ENCODE measurements at places on chromosomes 3 and 15.

DNA sequence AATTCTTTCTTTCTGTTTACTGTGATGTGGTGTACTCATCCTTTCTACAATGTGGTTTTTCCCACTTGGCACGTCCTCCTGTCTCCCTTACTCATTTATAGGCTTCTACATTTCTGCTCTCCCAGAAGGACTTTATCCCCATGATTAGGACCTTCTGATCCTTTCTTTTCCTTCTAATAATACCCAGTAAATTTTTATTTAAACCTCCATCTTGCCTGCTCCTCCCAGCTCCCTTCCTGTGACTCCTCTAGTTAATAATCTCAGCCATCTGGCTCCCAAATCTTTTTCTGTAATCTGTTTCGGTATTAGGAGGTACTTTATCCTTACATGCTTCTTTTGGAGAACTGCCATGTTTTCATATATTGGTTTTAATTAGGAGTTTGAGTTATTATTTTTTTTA is 11.2 kb upstream of the P2RY1 start:
- no peak for DNase-seq

GRCh38 chr3:157329551-157329950 is 107.1 kb upstream of the PTX3 start:
- no peak for DNase-seq

DNA sequence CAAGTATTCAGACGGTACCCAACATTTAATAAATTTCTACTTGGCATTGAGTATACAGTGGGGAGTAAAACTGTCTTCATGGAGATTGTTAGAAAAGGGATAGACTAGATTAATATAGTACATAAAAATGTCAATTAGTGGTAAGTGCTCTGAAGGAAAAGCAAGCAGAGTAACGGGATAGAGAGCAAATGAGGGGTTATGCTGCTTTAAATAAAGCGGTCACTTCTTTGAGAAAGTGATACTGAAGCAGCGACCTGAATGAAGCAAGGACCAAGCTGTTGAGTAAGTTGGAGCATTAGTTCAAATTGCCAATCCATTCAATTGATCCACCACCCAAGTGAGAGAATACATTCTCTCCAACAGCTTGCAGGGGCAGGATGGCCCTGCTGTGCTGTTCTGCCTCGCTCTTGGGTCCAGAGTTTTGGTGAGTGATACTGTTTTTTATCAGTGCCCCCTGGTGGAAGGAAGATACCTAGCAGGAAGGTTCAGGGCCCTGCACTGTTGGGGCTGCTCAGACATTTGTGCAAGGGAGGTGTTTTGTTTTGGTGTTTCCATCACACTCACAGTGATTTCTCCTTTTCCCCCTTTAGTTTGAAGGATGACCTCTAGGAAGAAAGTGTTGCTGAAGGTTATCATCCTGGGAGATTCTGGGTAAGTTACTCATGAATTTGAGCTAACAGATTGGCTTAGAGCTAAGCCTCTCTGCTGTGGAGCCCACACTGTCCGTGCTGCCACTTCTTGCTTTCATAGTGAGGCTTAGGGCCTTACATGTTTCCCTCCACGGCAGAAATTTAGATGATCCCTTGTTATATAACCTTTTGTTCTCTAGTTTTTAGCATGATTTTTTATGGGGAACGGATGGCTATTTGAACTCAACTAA is 69.0 kb downstream of the RAB7A start:
- peak; percentile 81 for DNase-seq

- no peak for DNase-seq
Measured at GRCh38 chr15:35562641-35563040, 16.7 kb upstream of the DPH6 start.

DNA sequence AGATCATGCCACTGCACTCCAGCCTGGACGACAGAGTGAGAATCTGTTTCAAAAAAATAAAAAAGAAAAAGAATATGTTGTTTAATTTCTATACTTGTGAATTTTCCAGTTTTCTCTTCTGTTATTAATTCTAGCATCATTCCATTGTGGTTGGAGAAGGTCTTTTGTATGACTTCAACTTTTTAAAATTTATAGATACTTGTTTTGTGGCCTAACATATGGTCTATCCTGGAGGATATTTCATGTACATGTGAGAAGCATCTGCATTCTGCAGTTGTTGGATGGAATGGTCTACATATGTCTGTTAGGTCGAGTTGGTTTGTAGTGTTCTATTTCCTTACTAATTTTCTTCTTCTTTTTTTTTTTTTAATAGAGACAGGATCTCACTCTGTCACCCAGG is 35.6 kb downstream of the MAP1A start:
- no peak for DNase-seq

- no peak for DNase-seq
Measured at GRCh38 chr15:36856339-36856973, 243.9 kb downstream of the MEIS2 start.

GRCh38 chr3:18828637-18829036 is 319.7 kb upstream of the KCNH8 start:
- no peak for DNase-seq

DNA sequence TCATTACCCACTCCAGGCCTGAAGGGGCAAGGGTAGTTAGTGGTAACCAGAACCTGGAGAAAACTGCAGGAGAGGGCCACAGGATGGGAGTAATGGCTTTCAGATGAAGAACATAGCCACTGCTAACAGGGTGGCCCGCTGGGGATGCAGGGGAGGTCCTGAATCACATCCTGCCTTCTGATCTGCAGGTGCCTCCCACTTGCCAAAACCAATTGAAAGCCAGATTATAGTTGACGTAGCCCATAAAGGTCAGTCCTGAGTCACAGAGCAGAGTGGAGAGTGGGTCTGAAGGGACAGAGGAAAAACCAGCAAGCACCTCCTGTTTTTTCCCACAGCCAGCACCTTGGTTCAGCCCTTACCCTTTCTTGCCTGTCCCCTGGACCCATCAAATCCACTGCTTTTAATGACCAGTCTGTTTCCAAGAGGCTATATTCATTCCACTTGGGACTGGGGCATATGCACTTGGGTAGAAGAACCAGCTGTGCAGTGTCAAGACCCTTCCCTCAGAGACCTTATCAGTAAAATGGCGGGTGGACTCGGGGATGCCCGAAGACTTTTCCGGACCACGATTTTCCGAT is 646 bp upstream of the SLC35G2 start:
- DNase-seq: peak; percentile 37

DNA sequence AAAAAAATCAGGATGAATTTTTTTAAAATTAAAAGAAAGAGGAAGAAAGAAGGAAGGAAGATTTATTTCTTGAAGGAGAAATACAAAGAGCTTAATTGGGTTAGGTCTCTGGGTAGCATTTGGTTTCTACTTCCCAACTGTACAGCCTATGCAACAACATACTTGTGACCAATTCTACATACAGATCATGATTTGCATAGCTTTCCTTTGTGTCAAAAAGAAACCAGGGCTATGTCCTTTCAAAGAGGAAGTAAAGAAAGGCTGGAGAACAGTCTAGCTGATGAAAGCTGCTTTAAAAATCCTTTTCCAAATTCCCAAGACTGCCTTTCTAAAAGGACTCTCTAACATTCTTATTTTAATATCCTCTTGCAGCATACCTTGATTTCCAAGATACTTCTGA is 6.1 kb upstream of the HGD start:
- no peak for DNase-seq

DNA sequence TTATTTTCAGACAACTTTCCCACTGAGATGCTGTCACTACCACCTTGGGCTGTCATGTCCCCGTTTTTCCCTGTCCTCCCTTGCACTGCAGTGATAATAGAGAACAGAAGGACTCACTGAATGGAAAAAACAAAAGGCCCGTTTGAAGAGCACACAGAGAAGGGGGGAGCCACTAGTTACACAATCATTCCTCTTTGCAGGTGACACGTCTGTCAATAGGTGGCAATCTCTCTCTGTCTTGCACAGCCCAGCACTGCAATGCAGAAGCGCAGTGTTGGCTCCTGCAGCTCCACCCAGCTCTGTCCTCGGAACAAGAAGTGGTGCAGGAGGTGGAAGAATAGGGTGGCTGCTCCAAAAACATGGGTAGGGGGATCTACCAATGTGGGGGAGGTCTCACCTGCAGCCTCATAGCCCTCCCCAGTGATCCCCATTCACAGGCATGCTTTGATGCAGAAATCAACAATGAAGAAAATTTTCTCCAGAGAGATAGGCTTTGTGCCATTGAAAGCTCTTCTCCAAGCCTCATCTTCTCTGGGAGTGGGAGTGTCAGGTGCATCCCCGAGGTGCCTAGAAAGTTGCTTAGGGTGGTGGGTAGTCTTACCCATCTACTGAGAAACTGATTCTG is 31.8 kb downstream of the FSTL1 start:
- DNase-seq: peak; percentile 30

GRCh38 chr15:36753173-36753572 is 173.7 kb downstream of the CDIN1 start:
- DNase-seq: no peak

GRCh38 chr3:189316296-189317019 is 144.7 kb downstream of the TPRG1 start:
- no peak for DNase-seq

- no peak for DNase-seq
Measured at GRCh38 chr3:13217253-13217652, 144.0 kb upstream of the IQSEC1 start.

GRCh38 chr3:38746641-38747040 is 69.4 kb downstream of the SCN10A start:
- DNase-seq: no peak

DNA sequence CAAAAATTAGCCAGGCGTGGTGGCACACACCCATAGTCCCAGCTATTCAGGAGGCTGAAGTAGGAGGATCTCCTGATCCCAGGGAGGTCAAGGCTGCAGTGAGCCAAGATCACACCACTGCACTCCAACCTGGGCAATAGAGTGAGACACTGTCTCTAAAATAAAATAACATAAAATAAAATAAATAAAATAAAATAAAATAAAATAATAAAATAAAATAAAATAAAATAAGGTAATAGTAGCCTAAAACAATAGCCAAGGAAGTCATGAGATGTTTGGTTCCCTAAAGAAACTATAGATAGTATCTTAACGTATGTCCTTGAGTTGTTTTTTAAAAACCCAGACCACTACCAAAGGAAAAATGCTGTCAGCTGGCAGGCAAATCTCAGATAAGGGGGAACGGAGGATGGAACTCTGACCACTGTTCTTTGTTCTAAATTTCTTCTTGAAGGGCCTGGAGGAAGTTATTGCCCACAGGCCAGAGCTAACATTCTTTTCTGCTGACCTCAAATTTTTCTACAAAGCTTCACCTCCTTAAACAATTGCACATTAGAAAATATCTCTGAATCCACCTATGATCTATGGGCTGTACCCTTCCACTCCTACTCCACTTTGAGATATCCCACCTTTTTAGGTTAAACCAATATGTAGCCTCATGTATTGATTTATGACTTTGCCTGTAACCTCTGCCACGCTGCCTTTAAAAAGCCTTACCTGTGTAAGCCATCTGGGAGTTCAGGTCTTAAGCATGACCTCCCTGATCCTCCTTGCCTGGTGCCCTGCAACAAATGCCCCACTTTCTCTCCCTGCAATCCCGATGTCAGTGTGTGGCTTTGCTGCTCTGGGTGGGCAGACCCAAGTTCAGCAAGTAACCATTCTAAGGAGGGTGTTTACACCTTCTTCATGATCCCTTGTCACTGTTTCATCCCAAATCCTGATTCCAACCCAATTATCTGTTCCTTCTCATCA is 126.2 kb upstream of the BHLHE40 start:
- DNase-seq: no peak

- peak; percentile 73 for DNase-seq
Measured at GRCh38 chr3:105752791-105753415, 115.9 kb downstream of the CBLB start.

GRCh38 chr3:177263615-177264368 is 66.5 kb upstream of the TBL1XR1 start:
- no peak for DNase-seq

- DNase-seq: no peak
Measured at GRCh38 chr3:138032567-138032966, 22.6 kb downstream of the CLDN18 start.

GRCh38 chr15:56919031-56919608 is 676 bp downstream of the TCF12 start:
- DNase-seq: peak; percentile 57
